Activated CD8-positive, alpha-beta memory T cell treated with anti-CD3 and anti-CD28 coated beads, Interleukin-2, amount 50 U/mL, for 4 hours (primary cell): ENCODE measurements at places on chromosomes 11 and 22.

- DNase-seq = no peak
These were observed 23.8 kb downstream of the BRD1 start for GRCh38 chr22:49803737-49804375.

DNA sequence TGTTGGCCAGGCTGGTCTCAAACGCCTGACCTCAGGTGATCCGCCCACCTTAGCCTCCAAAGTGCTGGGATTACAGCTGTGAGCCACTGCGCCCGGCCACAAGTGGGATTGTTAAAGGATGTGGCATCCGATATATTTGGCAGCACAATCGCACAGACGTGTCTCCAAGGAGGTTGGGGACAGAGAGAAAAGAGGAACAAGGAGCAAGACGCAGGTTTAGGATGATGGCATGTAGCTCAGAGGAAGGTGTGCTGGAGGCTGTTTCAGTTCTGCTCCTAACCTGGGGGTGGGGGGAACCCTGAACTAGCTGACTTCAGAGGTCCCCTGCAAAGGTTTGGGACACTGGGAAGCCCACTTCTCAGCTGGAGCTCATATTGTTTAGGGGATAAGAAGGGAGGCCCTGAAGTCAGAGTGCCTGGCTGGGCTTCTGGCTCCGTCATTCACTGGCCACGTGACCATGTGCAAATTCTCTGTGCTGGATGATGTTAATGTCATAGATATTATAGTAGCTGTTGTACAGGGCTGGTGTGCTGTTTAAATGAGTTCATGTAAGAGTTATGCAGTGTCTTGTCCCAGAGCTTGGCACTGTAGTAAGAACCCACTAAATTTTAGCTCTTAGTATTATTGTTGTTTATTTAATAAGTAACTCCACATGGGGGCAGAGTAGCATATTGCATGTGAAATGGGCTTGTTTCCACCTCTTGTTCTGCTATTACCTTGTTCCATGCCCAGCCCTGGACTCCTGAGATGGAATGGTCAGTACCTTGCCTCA is 129.7 kb downstream of the ST3GAL4 start:
- no peak for DNase-seq

GRCh38 chr22:30492144-30492543 is 13.4 kb downstream of the SEC14L4 start:
- no peak for DNase-seq

- DNase-seq = no peak
These were observed 541.9 kb upstream of the CADM1 start for GRCh38 chr11:116046127-116046526.

GRCh38 chr11:46277622-46278386 is at the start of gene CREB3L1:
Gene CREB3L1 (plus strand): TSS chr11:46277662. CDS start chr11:46278112, 450 bp downstream.
- no peak for DNase-seq

DNA sequence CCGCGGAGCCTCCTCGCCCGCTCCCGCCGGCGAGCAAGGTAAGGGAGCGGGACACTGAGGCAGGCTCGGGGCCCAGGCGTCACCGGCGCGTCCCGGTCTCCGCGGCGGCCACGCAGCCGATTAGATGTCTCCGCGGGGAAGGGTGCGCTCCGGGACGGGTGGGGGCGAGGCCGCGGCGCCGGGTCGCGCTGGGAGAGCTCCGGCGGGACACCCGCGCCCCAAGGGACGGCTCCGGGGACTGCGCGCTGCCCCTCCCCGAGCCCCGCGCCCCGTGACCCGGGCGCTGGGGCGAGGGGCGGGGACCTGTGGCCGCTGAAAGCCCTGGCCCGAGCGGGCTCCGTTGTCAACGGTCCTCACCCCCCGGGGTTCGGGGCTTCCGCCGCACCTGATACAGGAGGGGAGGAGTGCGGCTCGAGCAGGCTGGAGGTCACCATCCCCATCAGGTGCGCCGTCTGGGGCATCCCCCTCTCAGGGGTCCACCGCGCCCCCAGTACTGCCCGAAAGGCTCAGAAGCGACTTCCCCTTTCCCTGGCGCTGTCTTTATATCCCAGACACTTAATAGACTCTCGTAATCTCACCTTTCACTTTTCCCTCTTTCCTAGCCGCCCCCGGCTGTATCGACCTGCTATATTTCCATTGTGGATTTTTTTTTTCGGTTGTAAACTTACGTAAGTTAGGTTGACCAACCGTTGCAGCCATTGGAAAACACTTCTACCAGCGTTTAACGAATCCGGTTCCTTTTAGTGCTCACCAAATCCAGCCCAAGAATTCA is 573 bp downstream of the PPFIA1 start:
- DNase-seq = peak; percentile 42

DNA sequence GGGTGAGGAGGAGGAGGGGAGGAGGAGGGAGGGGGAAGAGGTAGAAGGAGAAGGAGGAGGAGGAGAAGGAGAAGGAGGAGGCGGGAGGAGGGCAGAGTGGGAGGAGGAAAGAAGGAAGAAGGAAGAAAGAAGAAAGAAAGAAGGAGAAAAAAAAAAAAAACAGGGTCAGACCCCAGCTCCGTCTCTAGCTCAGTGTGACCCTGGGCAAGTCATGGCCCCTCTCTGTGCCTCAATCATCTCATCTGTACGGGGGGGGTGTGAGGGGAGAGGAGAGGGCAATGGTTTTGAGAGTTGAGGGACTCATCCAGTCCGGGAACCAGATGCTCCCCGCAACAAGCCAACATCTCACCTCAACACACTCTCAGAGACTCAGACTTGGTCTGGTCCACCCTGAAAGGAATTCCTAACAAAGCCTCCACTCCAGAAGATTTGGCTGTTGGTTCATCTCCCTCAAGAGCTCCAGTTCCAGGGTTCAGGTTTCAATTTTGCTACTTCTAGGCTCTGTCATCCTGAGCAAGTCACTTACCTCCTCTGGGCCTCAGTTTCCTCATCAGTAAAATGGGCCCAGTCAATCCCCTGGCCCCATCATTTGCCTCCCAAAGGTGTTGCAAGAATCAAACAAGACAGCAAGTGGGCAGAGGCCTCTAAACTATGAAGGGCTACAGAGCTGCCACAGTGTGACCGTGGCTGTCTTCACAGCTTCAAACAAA is 7.7 kb downstream of the CARD10 start:
- DNase-seq = no peak

GRCh38 chr11:90124946-90125345 is 9.5 kb upstream of the NAALAD2 start:
- DNase-seq = no peak

DNA sequence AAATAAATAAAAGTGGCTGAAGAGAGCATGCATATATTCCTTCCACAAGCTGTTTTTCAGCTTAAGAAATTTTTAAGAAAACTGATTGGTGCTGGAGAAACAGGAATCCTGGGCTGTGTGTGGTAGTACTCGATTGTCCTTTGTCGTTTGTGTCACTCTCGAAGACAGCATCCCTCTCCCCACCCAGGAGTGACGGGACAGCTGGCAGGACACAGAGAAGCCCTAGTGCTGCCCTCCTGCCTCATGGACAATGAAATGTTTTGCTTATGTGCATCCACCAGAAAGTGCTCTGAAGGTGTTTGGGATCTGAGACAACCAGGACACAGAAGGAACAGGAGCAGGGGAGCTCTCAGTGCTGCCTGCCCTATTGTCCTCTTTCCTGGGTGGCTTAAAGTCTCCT is 12.8 kb downstream of the PLAAT4 start:
- no peak for DNase-seq
